Activated CD8-positive, alpha-beta memory T cell treated with anti-CD3 and anti-CD28 coated beads, Interleukin-2, amount 50 U/mL, for 48 hours (primary cell): ENCODE measurements at places on chromosomes 13 and 19.

GRCh38 chr13:28128926-28129325, 9.4 kb upstream of the PAN3 start:
- no peak for DNase-seq

- DNase-seq: no peak
Observed at GRCh38 chr13:97113231-97114001, 108.7 kb upstream of the MBNL2 start.

DNA sequence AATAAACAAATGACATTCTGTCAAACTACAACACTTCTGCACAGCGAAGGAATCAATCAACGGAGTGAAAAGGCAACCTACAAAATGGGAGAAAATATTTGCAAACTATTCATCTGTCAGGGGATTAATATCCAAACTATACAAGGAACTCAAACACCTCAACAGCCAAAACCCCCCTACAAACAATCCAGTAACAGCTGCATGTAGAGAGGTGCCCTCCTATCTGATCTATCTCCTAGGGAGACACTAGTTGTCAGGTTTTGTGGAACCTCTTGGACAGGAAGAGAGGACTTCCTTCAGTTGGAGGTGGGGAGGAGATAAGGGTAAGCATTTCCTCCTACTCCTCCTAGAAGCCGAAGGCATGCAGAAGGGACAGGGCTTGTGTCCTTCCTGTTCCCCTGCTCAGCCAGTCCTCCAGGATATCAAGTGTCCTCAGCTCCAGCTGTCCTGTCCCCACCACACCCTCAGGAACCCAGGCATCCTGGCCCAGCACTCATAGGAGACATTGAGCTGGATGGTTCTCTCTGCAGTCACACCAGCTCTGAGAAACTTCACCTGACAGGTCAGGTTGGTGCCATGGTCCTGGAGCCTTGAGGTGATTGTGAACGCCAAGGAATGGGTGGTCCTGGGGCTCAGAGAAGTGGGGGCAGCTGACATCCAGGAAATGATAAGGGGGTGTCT, 9.8 kb upstream of the SIGLEC8 start:
- no peak for DNase-seq

DNA sequence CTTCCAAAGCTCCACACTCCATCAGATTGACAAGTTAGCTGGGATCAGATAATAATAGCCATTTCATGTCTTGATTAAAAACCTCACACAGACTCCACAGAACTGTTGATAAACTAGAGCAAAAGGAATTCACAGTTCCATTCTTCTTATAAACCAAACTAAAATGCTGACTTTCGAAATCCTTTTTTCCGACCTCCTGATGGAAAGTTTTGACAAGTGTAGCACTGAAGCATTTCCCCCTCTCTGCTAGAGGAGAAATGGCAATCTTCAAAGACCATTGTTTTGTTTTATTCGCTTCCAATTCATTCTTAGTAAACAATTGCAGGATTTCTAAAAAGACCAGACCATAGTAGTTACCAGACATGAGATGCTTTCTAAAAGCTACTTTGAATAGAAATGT, 58.8 kb downstream of the COL4A2 start:
- no peak for DNase-seq

DNA sequence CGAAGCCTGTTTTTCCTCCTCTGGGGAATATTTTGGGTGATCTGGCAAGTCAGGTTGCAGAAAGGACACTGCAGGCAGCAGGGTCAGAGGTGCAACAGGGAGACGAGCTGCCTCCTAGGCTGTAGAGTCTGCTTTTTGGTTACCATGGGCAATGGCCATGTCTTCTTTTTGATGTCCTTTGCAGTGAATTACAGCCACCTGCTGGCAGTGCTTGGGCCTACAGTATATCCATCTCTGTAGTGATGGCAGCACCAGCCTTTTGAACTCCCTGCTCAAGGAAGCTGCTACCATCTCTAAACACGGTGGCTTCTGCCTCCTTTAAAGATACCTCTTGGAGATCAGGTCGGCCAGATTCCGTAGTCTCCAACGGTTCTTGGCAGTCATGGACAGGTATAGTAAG, 73.9 kb downstream of the WTIP start:
- no peak for DNase-seq

- no peak for DNase-seq
Observed at GRCh38 chr19:756236-756635, 5.3 kb downstream of the MISP start.

GRCh38 chr19:1970003-1970805, 29.2 kb downstream of the CSNK1G2 start:
- no peak for DNase-seq

- DNase-seq: no peak
Observed at GRCh38 chr13:108742701-108743451, 113.5 kb downstream of the MYO16 start.

DNA sequence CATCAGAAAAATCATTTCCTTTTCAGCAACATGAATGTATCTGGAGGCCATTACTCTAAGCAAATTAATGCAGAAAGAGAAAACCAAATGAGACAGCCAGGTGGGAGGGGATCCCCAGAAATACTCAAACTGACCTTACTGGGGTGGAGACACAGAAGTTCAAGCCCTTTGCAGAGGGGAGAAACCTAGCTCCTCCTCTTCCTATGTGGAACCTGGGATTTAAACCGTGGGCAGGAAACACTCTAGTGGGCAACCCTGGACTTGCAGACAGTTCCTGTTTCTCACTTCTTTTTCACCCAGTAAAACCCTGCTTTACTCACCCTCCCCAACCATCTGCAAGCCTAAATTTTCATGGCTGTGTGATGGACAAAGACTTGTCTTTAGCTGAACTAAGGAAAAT, 61.3 kb downstream of the SLITRK6 start:
- no peak for DNase-seq

DNA sequence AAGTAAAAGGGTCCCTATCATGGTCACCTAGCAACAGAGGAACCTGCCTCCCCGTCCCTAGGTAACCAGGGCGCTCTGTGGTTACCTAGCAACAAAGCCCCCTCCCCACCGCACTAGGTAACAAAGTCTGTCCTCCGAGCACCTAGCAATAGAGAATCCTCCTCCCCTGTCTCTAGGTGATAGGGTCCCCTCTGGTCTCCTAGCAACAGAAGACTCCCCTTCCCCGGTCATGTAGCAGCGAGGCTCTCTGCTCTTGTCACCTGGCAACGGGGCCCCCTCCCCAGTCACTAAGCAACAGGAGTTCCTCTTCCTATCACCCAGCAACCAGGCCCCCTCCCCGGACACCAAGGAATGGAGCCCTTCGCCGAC, 307 bp downstream of the JOSD2 start:
- DNase-seq: no peak

DNA sequence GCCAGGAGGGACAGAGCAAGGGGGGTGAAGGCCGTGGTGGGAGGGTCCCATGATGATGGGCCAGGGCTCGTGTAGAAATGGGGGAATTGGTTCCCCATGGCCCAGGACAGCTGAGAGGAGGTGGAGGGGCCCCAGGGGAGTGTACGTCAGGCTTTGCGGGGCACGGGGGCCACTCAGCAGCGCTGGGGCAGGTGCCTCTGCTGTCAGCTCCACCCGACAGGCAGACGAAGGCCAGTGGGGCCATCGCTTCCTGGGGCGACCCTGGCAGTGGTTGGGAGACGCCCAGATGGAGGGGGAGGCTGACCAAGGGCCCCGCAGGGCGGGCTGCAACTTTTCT, 1.9 kb upstream of the TEKTIP1 start:
- no peak for DNase-seq

DNA sequence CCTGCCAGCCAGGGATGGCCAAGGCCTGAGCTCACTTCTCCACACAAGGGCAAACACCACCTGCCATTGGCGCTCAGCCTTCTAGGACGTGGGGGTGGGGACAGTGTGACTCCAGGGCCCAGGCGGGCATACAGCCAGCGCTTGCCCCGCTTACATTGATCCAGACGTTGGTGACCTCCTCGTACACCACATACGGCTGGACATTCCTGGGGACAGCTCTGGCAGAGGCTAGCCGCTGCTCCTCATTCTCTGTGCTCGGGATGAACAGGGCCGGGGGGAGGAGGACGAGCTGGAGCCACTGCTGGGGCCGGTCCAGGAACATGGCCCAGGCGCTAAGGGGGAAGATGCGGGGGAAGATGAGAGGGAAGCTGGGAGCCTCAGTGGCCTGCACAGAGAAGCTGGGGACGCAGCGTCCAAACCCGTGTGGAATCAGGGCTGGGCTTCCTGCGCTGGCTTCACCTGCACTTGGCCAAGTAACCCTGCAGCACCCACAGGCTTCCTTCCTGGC, 25.1 kb upstream of the MYDGF start:
- no peak for DNase-seq

DNA sequence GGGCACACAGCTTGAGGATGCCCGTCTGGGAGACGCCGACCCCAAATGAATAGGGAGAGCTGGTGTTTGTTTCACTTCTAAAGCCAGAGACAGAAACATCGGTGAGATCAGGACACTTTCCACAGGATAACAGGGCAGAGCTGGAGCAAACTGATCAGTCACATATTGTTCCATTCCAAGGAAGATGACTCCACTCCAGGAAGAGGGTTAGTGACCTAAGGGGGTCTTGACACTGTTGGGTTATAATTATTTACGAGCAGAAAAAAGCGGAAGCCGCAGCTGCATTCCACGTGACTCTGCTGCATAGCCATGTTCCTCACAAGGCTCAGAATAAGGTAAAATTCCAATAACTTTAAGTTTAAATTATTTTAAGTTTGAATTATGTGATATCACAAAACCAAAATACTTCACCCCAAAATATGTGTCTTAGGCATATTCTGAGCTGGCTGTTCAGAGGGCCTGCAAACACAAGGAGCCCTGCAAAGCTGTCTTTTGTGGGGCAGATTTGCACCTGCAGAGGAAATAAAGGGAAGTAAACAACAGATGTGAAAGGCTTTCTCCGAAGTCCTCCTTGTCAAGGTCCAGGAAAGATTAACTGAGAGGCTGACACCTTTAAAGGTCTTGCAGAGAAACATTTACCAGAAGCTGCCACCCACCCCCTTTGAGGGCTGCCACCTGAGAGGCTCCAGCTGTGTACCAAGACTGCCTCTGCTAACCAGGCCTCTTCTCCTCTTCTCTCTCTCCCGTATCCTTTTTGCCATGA, 819.2 kb downstream of the UQCRFS1 start:
- no peak for DNase-seq

DNA sequence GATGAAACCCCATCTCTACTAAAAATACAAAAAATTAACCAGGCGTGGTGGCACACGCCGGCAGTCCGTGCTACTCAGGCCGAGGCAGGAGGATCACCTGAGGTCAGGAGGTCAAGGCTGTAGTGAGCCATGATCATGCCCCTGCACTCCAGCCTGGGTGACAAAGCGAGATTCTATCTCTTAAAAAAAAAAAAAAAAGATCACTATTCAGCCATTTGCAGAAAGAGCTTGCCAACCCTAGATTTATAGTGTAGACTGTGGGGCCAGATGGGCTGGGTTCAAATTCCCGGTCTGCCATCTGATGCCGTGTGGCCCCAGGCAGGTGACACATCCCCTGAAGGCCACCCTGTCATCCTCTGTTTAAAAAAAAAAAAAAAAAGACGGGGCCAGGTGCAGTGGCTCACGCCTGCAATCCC, 28.9 kb downstream of the SMIM24 start:
- DNase-seq: no peak

DNA sequence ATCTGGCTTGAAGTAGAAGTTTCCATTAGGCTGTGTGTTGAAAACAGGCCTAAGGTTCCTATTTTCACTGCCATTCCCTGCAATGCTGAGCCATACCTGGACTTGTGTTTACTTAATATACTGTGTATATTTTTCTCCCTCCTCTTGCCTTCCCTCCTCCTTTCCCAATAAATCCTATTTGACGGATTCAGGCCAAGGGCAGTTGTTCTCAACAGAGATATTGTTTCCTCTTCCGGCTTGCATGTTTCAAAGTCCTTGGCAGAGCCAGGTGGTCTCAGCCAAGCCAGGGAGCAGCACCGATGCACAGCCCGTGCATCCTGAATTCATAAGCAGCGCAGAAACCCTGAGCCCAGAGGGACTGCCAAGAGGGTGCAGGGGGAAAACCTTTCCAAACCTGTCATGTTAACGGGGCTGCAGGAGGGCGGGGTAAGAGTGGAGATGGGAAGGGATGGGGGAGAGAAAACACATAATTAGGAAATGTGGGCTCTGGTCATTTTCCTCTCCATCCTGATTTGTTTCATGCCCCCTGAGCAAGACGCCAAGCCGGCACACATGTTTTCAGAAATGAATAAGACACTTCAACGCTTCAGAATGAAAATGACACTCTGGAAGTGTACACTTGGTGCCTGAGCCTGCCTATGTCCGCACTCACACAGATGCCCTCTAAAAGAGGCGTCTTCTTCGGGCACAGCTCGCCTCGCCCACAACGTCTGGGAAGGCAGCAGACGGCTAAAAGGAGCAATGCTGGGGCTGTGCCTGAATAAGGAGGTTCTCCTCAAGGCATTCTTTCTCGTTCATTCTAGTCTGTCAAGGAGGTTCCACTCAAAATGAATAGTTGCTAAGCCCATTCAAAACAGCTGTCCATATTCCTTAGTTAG, 149.3 kb upstream of the UBL3 start:
- no peak for DNase-seq

DNA sequence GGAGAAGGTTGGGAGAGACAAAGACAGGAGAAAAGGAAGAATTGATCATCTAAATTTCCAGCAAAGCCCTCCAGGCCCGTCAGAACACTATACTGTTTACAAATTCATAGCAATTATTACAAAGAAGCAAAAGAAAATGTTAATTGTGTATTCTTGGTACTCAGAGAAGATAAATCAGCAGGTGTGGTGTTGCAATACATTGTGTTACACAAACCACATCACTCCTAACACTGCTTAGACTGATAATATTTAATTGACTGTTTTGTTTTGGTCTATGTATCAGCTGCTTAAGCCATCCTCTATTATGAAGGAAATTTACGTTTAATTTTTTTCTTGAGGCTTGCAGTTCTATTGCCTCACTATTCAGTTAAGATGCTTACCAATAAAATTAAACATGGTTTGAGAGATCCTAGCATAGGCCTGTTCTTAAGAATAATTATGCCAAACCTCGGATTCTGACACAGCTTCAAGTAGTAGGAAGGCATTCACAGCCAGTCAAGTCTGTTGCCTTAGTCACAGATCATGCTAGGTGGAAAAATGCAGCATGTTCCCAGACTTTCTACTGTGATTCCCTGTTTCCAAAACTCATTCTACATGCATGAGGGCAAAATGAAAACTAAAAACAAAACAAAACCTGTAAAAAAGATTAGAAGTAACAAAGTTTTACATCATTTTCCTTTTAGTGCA, 129.2 kb downstream of the TBC1D4 start:
- no peak for DNase-seq

DNA sequence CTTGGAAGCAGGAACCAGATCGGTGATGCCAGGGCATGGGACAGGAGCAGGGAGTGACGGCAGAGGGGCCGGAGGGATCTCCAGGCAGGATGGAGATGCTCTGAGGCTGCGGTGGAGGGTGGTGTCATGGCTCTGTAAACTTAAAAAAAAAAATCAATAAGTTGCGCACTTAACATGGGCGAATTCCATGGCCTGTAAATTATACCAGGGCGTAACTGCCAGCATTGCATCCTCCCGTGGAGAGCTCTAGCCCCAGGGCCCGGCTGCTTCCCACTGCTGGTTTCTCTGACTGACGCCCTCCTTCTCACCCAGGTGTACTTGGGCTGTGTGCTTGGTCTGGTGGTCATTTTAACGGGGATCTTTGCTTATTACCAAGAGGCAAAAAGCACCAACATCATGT, 8.7 kb downstream of the ATP12A start:
- no peak for DNase-seq

- DNase-seq: no peak
Observed at GRCh38 chr13:30712536-30713532, 22.5 kb upstream of the ALOX5AP start.
